ENCODE measurements at places on chromosomes 1 and 21. TPM values are rescaled to one million over a fixed set of nuclear protein-coding genes. Genes with fewer than 3 reads are reported as not detected.

DNA sequence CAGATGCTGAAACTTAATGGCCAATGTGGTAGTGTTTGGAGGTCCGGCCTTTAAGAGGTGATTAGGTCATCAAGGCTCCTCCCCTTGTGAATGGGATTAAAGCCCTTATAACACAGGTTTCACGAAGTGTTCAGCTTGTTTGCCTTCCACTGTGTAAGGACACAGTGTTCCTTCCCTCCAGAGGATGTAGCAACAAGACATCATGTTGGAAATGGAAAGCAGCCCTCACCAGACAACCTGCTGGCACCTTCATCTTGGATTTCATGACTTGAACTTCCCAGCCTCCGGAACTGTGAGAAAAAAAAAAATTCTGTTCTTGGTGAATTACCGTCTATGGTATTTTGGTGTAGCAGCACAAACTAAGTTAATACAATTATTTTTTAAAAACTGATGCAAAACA lies 613.8 kb downstream of the KIF26B start:
- DNase-seq, result no peak

DNA sequence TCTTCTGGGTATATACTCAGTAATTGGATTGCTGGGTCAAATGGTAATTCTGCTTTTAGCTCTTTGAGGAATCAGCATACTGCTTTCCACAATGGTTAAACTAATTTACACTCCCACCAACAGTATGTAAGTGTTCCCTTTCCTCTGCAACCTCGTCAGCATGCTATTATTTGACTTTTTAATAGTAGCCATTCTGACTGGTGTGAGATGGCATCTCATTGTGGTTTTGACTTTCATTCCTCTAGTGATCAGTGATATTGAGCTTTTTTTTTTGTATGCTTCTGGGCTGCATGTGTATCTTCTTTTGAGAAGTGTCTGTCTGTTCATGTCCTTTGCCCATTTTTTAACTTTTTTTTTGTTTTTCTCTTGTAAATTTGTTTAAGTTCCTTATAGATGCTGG lies 279.4 kb downstream of the PTGER3 start:
- DNase-seq, result no peak

- no peak for DNase-seq
Observed at GRCh38 chr1:203548892-203549291, 54.9 kb downstream of the OPTC start.

GRCh38 chr1:22832414-22832786 lies 121.8 kb downstream of the EPHB2 start:
- DNase-seq, result peak; percentile 58

GRCh38 chr21:44526096-44526997 lies 13.6 kb downstream of the KRTAP10-1 start:
- no peak for DNase-seq

DNA sequence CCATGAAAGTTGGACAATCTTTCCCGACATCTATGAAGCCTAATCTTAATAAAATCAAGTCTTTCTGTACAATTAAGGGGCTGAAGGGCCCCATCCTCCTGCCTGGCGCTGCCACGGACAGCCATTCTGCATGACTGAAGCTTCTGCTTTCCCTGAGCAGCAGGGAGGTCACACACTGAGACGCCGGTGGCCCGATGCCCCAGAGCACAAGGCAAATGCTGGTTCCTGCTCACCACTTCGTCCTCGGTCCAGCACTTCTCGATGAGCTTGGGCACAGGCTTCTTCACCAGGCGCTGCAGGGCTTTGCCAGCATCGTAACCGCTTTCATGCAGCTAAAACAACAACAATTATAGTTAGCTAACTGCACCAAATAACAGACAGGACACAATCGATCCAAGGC lies 147.8 kb downstream of the SLC45A1 start:
- DNase-seq, result no peak

DNA sequence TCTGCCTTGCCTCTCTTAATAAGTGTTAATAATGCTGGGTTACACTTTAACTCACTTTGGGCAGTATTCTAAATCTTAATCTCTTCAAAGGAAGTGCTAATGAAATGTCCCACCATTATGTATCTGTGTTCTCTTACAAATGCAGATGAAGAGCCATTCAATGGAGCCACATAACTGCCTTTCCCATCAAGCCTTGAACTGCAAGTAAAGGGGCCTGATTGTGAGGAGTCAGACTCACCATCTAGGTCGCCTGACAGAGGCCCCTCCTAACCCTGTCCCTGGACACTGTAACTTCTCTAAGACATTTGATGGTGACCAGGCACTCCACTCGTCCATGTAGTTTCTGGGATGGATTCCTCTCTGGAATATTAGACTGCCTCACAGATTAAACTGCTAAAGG lies 329.4 kb downstream of the KIF26B start:
- no peak for DNase-seq

- peak; percentile 58 for DNase-seq
Observed at GRCh38 chr21:39348355-39349210, at the start of gene HMGN1. TSS of gene HMGN1 (minus strand) at chr21:39349088. CDS start at chr21:39348917, 171 bp downstream.

DNA sequence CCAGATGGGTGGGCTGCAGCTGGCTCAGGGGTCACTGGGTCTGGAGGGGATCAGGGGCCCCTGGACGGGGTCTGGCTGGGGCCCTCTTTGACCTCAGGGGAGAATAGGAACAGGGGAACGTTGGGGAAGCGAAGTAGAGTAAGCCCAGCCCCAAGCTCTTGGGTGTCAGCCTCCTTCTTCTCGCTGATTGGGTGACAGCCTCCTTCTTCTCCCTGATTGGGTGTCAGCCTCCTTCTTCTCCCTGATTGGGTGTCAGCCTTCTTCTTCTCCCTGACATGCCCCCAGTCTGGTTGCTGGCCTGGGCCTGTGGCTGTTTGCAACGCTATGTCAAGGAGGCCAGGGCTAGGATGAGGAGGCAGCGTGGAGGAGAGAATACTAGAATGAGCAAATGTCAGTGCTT lies 76.7 kb upstream of the CASZ1 start:
- DNase-seq, result no peak

GRCh38 chr1:197731449-197731848 lies 43.8 kb downstream of the DENND1B start:
- no peak for DNase-seq

- no peak for DNase-seq
Observed at GRCh38 chr1:160032165-160032820, 503 bp upstream of the PIGM start.

DNA sequence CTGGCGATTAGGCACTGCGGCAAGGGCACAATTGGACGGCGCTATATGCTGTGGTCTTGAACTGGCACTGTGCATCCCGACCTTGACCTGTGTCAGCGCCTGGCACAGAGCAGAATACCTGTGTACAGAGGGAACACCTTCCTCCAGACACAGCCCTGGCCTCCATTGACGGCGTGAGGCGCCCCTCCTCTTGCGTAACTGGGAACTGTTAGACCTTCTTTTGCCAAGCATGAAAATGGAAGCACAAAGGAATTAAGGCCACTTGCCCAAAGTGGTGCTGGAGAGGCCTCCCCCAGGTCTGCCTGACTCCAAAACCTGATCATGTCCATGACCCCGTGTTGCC lies 6.8 kb upstream of the AGTRAP start:
- no peak for DNase-seq

DNA sequence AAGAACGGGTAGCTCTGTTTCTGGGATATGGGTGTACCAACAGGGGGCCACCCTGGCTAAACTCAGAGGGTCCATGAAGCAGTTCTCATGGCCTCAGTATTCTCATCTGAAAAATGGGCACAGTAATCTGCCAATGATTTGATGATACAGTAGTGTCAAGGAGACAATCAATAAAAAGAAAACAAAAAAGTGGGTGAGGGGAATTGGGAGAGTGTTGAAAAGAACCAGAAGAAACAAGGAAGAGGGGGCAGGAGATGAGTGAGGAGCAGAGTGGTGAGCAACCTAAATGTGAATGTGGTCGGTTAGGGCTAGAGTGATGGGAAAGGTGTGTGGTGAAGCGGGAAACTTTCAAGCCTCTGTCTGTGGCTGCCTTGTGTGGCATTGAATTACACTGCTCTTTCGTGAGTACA lies 2.0 kb downstream of the SLAMF7 start:
- no peak for DNase-seq

GRCh38 chr21:32256873-32257620 lies 21.8 kb downstream of the MIS18A start:
- no peak for DNase-seq

GRCh38 chr1:62082456-62083363 lies 111.9 kb upstream of the L1TD1 start:
- DNase-seq, result no peak

The UBIAD1 gene
- 12.1 TPM for total RNA-seq

The WDR64 gene
- total RNA-seq, result not detected

The MRPL9 gene
- total RNA-seq, result 132 TPM

The OR2T33 gene
- not detected for total RNA-seq

The TP73 gene
- 6.9 TPM for total RNA-seq

The SPRR2A gene
- not detected for total RNA-seq

Data from PC-9 (cell line).